ENCODE measurements at places on chromosomes 2 and 18. TPM values are rescaled to one million over a fixed set of nuclear protein-coding genes. Genes with fewer than 3 reads are reported as not detected.

Gene TRIP12
- total RNA-seq = 196 TPM

Gene UNC80
- not detected for total RNA-seq

Gene RTP5
- not detected for total RNA-seq

DNA sequence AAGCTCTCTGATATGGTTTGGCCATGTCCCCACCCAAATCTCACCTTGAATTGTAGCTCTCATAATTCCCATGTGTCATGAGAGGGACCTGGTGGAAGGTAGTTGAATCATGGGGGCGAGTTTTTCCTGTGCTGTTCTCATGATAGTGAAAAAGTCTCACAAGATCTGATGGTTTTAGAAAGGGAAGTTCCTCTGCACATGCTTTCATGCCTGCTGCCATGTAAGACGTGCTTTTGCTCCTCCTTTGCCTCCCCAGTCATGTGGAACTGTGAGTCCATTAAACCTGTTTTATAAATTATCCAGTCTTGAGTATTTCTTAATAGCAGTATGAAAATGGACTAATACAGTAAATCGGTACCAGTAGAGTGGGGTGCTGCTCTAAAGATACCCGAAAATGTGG is 34.9 kb downstream of the LTBP1 start:
- DNase-seq = no peak
- no peaks in the 10 kb centered on the region for H3K4me1 ChIP-seq
- H3K4me3 ChIP-seq = no peak overlapping the region
- no peak overlapping the region for H3K27ac ChIP-seq
- H3K36me3 ChIP-seq = no peaks in the 10 kb centered on the region

DNA sequence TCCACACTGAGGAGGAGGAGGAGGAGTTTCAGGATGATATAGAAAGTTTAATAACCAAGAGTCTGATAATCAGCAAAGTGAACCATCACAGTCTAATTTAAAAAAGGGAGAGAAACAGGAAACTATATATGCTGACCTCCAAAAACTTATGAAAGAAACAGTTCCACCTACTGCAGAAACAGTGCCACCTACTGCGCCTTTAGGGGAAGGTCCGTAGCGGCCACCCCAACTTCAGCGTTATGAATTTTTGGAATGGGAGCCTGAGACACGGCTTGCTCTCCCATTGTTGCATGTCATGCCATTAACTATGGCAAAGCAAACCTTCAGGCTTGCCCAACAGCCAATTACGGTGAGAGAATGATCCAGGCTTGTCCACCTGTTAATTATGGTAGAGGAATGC is 1719.2 kb upstream of the LRRTM1 start:
- H3K4me3 ChIP-seq = no peak overlapping the region
- no peaks in the 10 kb centered on the region for H3K27me3 ChIP-seq
- no peak for DNase-seq
- no peaks in the 10 kb centered on the region for H3K4me1 ChIP-seq

GRCh38 chr2:237035781-237036475 is 49.8 kb upstream of the COPS8 start:
- no peak overlapping the region for H3K27ac ChIP-seq
- peaks cover 9% of the 10 kb centered on the region for H3K27me3 ChIP-seq
- DNase-seq = no peak
- no peak overlapping the region for H3K4me3 ChIP-seq

Measured in GM12878 (cell line).